Thymus (tissue), 14 donors: ENCODE measurements at places on chromosomes 4 and X.

DNA sequence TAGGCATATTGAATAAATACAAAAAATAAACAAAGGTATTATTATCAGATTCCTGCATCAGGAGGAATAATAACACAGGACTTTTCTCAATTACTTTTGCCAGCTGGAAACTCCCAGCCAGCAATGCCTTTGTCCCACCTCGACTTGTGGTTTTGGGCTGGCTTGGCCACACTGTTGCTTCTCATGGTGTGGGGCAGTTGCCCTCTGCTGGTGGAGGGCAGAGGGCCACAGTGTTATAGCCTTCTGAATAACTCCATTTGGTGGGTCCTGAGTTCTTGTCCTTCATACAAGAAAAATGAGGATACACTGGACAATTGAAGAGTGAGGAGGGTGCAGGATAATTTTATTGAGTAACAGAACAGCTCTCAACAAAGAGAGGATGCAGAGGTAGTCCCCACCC is 1206.0 kb upstream of the ADGRL3 start:
- no peak overlapping the region for H3K4me3 ChIP-seq
- no peaks in the 10 kb centered on the region for H3K4me1 ChIP-seq
- H3K36me3 ChIP-seq = no peaks in the 10 kb centered on the region

GRCh38 chr4:5660185-5660584 is 48.2 kb downstream of the EVC2 start:
- H3K27me3 ChIP-seq = no peaks in the 10 kb centered on the region
- no peak overlapping the region for H3K4me3 ChIP-seq

- no peaks in the 10 kb centered on the region for H3K36me3 ChIP-seq
- H3K27me3 ChIP-seq = no peaks in the 10 kb centered on the region
- no peak overlapping the region for H3K27ac ChIP-seq
- no peak overlapping the region for H3K4me3 ChIP-seq
- DNase-seq = no peak
Observed at GRCh38 chr4:103443324-103443723, 245.2 kb upstream of the CENPE start.

- no peak overlapping the region for H3K4me3 ChIP-seq
- peak; percentile 22 for DNase-seq
- no peak overlapping the region for H3K27ac ChIP-seq
- H3K27me3 ChIP-seq = no peaks in the 10 kb centered on the region
- H3K4me1 ChIP-seq = no peaks in the 10 kb centered on the region
Observed at GRCh38 chr4:7581477-7581876, 146.7 kb upstream of the PSAPL1 start.

GRCh38 chr4:107665001-107665400 is 55.0 kb downstream of the PAPSS1 start:
- no peak overlapping the region for H3K4me3 ChIP-seq
- H3K4me1 ChIP-seq = no peaks in the 10 kb centered on the region
- H3K27me3 ChIP-seq = no peaks in the 10 kb centered on the region

- H3K4me3 ChIP-seq = no peak overlapping the region
- H3K27ac ChIP-seq = no peak overlapping the region
- no peaks in the 10 kb centered on the region for H3K27me3 ChIP-seq
- no peaks in the 10 kb centered on the region for H3K4me1 ChIP-seq
Observed at GRCh38 chr4:99201690-99202089, 17.4 kb downstream of the ADH6 start.

DNA sequence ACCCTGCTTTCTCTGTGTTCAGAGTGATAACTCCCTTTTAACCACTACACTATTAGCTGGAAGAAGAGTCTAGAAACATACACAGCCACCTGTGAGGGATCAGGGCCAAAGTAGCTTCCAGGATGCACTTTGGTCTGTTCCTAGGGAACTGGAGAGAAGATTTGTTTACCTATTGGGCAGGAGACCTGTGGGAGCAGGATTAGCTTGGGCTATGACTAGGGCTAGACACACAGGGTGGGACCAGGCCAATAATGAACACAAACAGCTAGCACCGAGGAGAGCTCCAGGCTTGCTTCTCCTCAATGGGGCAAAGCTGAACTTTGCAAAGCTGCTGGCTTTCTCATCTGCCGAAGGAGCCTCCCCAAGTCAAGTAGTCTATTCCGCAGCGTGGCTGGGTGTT is 24.4 kb upstream of the MAP7D3 start:
- H3K27ac ChIP-seq = no peak overlapping the region
- H3K27me3 ChIP-seq = no peaks in the 10 kb centered on the region
- DNase-seq = no peak
- H3K4me1 ChIP-seq = no peaks in the 10 kb centered on the region
- no peaks in the 10 kb centered on the region for H3K36me3 ChIP-seq
- H3K4me3 ChIP-seq = no peak overlapping the region

- no peaks in the 10 kb centered on the region for H3K36me3 ChIP-seq
- no peak overlapping the region for H3K4me3 ChIP-seq
- no peak overlapping the region for H3K27ac ChIP-seq
Observed at GRCh38 chrX:103153661-103154060, 60.7 kb upstream of the NXF3 start.

- no peaks in the 10 kb centered on the region for H3K36me3 ChIP-seq
- DNase-seq = no peak
- no peaks in the 10 kb centered on the region for H3K27me3 ChIP-seq
- no peaks in the 10 kb centered on the region for H3K4me1 ChIP-seq
Observed at GRCh38 chr4:163367651-163368050, 24.0 kb downstream of the NPY5R start.

GRCh38 chrX:153521034-153521433 is 3.6 kb downstream of the ATP2B3 start:
- H3K4me1 ChIP-seq = peaks cover 10% of the 10 kb centered on the region
- DNase-seq = no peak
- no peaks in the 10 kb centered on the region for H3K36me3 ChIP-seq
- no peak overlapping the region for H3K27ac ChIP-seq

DNA sequence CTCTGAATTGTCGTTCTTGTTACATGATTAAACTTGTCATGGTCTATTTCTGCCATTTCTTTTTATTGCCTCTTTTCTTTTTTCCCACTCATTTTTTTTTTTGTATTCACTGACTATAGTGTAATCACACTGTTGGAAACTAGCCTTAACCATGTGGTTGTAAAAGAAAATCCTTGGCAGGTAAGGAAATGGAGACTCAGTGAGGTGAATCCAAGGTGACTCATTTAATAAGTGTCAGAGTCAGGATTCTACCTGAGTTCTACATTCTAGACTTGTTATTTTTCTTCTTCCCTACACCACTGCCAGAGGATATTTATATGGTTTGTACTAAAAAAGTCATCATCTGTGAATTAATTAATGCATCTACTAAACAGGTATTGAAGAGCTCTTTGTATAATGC is 152.2 kb downstream of the CBLL2 start:
- no peak overlapping the region for H3K27ac ChIP-seq
- no peak for DNase-seq
- no peaks in the 10 kb centered on the region for H3K36me3 ChIP-seq
- H3K4me1 ChIP-seq = no peaks in the 10 kb centered on the region
- H3K27me3 ChIP-seq = no peaks in the 10 kb centered on the region

- DNase-seq = no peak
- no peaks in the 10 kb centered on the region for H3K4me1 ChIP-seq
- no peaks in the 10 kb centered on the region for H3K27me3 ChIP-seq
- H3K36me3 ChIP-seq = no peaks in the 10 kb centered on the region
- H3K4me3 ChIP-seq = no peak overlapping the region
Observed at GRCh38 chr4:83022724-83023450, 12.1 kb upstream of the COPS4 start.

DNA sequence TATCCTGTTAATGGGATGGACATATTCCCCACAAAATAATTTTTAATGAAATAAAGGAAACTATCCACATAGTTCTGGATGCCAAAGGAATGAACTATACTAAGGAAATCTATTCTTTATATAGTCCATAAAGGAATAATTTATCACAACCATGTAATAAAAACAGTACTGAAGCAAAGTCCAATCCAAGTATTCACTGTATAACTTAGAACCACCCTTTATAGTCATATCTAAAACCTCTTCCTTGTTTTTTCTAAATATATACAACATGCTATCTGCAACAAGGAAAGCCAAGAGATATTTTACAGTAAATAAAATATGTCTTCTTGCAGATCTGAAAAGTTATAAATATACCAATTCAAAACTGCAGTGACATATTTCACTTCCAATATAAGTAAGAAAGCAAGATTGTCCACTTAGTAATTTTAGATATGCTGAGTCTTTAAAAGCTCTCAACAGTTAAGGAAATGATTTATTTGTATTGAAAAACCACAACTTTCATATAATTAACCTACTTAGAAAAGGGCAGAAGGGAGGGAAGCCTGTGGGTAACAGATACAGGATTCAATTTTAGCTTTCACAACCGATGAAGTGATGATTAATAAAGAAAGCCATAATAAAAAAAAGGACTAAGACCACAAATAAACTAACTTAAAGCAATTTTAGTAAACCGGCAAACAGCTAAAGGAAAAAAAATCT is 8.0 kb downstream of the NR3C2 start:
- H3K4me3 ChIP-seq = no peak overlapping the region
- no peaks in the 10 kb centered on the region for H3K4me1 ChIP-seq

DNA sequence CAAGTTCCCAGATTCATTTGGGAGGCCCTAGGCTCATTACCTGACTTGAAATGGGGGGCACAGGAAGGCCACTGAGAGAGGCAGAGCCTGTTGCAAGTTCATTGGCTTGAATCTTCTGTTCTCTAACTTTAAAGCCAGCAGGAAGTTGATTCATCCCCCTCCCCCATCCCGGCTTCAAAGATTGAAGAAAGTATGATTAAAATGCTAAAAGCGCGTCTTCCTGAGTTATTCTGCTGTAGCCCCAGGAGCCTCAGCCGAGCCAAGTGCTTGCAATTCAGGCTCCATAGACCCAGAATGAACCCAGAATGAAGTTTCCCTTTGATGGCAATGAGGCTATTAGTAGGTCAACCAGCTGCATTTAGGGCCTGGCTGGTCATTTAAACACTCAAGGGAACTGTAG is 14.7 kb downstream of the CHST7 start:
- peak; percentile 88 for DNase-seq
- H3K36me3 ChIP-seq = no peaks in the 10 kb centered on the region
- H3K4me1 ChIP-seq = peaks cover 20% of the 10 kb centered on the region
- no peak overlapping the region for H3K4me3 ChIP-seq
- no peaks in the 10 kb centered on the region for H3K27me3 ChIP-seq

DNA sequence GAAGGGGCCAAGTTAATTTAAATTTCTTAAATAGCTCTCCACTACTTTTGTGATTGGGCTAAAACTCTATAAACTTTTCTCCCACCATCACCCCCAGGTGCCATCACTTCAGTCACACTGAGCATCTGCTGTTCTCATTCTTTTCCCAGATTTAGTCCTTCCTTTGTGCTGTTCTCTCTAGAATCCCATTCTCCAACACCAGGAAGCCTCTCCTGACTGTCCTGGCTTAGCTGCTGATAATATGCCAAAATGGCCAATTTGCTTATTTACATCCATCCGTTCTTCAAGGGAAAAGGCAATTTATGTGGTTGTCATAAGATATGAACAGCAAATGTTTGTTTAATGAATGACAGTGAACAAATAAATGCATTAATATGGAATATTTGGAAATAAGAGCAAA is 44.1 kb downstream of the FGFBP1 start:
- DNase-seq = no peak
- no peak overlapping the region for H3K27ac ChIP-seq
- no peaks in the 10 kb centered on the region for H3K27me3 ChIP-seq
- H3K36me3 ChIP-seq = no peaks in the 10 kb centered on the region
- H3K4me3 ChIP-seq = no peak overlapping the region

GRCh38 chr4:70737006-70737405 is 15.2 kb downstream of the RUFY3 start:
- no peaks in the 10 kb centered on the region for H3K27me3 ChIP-seq
- peaks cover 45% of the 10 kb centered on the region for H3K4me1 ChIP-seq
- H3K36me3 ChIP-seq = no peaks in the 10 kb centered on the region
- peak; percentile 66 for DNase-seq
- H3K27ac ChIP-seq = peak overlapping the region; percentile 92

DNA sequence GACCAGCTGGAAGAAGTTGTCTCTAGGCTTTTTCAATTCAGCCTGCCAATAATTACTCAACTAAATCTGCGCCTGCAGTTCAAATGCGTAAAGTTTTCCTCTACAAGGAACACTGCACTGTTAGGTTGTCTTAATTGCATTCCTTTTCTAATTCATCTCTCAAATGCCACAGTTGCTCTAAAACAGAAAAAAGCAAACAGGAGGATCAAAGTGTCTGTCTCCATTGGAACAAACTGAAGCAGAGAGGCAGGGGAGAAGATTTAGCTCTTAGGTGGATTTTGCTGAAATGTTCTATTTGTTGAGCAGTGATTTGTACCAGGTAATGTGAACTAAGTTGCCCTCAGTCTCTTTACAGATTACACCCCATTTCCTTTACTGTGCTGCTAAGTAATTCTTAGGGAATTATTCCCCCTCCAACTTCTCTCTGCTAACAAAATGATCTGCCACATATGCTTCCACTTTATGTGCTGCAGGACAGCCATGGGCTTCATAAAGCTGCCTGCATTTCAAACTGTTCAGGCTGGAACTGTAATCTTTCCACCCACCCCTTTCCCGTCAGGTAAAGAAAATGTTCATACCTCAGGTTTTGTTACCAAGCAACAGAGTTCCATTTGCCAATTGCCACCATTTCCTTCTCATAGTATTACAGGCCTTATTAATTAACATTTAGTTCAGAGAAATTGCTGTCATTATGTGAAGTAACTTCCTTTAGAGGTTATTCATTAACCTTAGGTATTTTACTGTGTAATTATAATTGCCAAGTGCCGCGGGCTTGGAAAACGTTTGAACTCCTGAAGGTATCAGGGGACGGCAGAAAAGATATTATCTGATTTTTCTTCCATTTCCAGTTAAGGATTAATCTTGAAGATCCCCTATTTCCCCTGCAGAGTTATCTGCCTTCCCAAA is 149.3 kb downstream of the SPRY1 start:
- H3K4me1 ChIP-seq = no peaks in the 10 kb centered on the region
- H3K27ac ChIP-seq = no peak overlapping the region
- H3K27me3 ChIP-seq = no peaks in the 10 kb centered on the region
- no peaks in the 10 kb centered on the region for H3K36me3 ChIP-seq

GRCh38 chr4:90189946-90190345 is 62.8 kb downstream of the CCSER1 start:
- no peak overlapping the region for H3K4me3 ChIP-seq
- DNase-seq = no peak
- H3K36me3 ChIP-seq = no peaks in the 10 kb centered on the region
- no peaks in the 10 kb centered on the region for H3K4me1 ChIP-seq
- no peak overlapping the region for H3K27ac ChIP-seq

DNA sequence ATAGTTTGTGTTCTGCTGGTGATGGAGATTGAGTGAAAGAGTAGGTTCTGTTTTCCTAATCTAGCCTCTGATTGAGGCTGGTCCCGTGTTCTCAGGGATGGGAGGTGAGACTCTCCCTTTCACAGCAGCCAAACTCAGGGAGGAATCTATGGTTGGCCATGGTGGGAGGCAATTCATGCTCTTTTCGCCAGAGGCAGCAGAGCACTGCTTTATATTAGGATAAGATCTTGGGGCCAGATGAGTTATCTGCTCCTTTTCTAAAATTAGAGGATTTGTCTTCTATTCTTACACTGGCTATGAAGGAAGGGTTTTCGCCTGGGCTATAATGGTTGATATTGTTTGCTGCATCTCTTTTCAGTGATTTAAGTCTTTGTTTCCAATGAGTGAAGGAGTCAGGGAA is 63.9 kb upstream of the NLGN4X start:
- no peak overlapping the region for H3K4me3 ChIP-seq
- no peak overlapping the region for H3K27ac ChIP-seq
- DNase-seq = no peak
- H3K4me1 ChIP-seq = no peaks in the 10 kb centered on the region
- no peaks in the 10 kb centered on the region for H3K36me3 ChIP-seq
